ENCODE measurements at places on chromosomes 2 and 18.

DNA sequence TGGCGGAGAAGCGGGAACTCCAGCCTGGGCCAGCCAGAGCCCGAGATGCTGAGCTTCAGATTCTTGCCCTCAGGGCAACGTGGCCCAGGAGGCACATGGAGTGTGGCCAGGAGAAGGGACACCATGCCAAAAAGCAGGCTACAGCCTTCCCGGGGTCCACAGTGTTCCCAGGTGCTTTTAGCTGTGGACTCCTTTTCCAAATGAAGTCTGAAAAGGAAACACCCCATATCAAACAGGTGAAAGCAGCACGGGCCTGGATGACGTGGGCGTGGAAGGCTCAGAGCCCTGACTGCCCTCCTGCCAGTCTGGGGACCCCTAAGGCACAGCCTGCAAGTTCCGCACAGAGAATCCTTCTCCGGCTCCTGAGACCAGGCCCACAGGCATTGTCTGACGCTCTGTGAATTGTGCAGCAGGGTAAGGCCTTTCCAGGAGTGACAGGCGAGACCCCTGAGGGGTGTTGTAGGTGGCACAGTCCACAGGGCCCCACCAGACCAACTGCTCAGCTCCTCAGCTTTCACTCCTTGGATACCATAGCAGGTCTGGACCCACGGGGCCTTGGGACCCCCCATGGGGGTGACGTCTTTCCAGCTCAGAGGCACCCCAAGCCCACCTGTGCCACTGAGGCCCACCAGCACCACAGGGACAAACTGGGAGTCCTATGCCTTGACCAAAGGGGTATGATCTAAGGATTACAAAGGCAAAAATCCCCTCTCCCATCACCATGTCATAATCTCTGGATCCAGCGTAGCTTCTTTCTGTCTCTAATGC, 69.6 kb upstream of the RAB6C start:
- DNase-seq, result no peak

GRCh38 chr2:149143734-149144133, 105.2 kb downstream of the LYPD6B start:
- DNase-seq, result no peak

GRCh38 chr18:9612215-9612830, 2.0 kb downstream of the PPP4R1 start:
- DNase-seq, result peak; percentile 67

GRCh38 chr2:33212151-33212550, 264.3 kb upstream of the RASGRP3 start:
- no peak for DNase-seq

DNA sequence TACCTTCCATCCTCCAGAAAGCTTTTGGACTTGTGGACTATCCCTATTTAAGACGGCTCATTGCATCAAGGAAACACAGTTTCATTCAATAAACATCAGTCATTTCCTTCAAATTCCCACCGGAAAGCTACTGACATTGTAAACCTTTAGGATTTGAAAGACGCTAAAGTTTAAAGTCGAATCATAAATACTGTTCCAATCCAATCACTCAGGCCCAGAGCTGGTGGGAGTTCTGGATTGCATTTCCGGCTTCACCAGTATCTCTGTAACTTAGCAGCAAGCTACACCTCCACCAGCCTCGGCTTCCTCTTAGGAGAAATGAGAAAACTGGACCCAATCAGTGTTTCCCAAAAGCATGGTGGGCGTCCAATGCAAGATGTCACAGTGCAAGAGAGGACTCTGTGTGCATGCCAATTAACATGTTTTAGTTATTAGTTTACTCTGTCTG, 1.6 kb downstream of the WDFY1 start:
- no peak for DNase-seq

DNA sequence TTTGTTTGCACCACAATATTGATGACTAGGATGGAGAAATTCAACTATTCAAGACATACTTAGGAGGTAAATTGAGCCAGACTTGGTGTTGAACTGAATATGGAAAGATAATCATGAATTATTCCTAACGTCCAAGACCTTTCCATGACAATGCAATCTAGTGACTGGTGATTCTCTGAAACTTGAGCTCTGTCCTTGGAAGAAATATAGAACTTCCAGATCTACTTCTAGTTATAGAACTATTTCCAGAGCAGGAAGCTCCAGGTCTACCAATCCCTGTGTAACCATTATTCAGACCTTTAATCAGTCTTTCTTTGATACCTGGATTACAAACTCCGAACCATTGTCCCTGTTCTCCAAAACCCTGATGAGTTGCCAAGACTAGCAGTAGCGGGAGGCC, 272.6 kb upstream of the SLC14A2 start:
- no peak for DNase-seq

All from HL-60 (cell line).